ENCODE measurements at places on chromosomes 16 and 17.

DNA sequence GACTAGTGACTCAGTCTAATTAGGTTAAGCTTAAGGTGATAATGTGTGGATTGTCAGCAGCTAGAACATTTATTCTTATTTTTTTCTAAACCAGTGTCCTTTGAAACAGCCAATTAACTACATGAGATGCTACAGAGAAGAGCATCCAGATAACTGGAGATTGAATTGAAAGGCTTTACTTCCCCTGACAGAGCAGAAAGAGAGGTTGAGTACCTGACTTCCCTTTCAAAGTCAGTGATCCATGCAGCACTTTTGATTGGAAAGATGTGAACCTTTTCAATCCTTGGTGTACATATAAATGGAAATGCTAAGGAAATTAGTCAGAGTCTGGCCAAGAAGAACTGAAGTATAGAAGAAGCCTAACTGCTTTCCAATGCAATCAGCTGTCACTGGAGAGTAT, 653.8 kb downstream of the CDH8 start:
- no peak for DNase-seq

DNA sequence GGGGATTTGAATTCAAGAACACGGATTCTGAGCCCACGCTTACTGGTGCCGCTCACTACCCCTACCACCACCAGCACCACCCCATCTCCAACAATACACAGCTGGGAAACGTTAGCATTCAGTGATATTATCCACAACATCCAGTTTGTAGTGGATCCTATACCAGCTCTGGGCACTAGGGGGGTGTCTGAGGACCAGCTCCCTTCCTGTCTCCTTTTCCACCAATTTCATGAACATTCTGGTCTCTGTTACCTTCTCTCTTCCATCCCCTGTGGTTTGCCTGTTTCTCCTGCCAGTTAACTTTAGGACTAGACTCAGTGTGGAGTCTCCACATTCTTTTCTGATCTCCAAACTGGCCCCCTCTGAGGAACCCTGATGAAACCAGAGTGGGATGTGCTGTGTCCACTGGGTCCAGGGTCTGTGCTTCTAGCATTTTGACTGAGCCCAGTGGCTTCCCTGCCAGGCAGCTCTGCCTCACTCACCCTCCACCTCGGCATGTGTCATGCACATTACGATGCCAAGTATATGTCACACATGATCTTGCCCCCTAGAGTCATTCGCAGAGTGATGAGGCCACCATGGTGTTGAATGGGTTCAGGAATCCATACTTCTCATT, 187.0 kb upstream of the CDH13 start:
- DNase-seq, result peak; percentile 9

GRCh38 chr16:72042157-72042660, 12.1 kb upstream of the HP start:
- no peak for DNase-seq

GRCh38 chr17:50855708-50856330, 10.3 kb downstream of the TOB1 start:
- DNase-seq, result no peak

DNA sequence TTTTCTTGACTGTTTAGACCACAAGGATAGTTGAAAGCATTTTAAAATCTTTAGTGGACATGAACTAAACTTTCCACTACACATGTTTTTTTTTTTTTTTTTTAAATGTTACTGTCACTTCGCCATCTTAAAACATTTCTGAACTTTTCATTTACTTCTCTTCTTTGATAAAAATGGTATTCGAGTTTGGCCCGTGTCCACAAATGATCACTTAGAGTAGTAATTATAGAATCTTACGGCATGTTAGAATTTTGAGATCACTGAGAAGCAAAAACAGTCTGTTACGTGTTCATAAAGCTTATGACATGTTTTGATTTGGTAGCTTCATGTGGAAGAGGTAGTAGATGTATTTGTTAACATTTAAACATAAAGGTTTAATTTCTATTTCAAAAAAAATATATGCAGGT, 1.1 kb downstream of the NSRP1 start:
- no peak for DNase-seq

DNA sequence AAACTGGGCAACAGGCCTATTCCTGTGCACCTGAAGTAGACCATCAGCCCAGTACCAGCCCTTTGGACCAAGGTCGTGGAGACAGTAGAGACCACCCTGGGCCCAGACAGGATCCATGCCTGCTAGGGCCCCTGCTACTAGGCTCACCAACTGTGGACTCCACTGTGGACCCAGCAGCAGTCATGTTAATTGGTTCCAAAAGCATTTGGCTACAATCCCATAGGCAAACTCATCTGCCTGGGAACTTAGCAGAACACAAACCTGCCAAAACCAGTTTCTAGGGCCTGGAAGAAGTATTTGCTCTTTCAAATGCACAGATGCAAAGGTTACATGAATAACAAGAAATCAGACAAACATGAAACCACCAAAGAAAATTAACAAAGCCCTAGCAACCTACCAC, 53.1 kb downstream of the ACSM2A start:
- DNase-seq, result no peak
